Activated CD4-positive, CD25-positive, alpha-beta regulatory T cell (primary cell): ENCODE measurements at places on chromosomes 13 and 19.

GRCh38 chr19:30222992-30223865 is 149.0 kb upstream of the ZNF536 start:
- no peak for DNase-seq

DNA sequence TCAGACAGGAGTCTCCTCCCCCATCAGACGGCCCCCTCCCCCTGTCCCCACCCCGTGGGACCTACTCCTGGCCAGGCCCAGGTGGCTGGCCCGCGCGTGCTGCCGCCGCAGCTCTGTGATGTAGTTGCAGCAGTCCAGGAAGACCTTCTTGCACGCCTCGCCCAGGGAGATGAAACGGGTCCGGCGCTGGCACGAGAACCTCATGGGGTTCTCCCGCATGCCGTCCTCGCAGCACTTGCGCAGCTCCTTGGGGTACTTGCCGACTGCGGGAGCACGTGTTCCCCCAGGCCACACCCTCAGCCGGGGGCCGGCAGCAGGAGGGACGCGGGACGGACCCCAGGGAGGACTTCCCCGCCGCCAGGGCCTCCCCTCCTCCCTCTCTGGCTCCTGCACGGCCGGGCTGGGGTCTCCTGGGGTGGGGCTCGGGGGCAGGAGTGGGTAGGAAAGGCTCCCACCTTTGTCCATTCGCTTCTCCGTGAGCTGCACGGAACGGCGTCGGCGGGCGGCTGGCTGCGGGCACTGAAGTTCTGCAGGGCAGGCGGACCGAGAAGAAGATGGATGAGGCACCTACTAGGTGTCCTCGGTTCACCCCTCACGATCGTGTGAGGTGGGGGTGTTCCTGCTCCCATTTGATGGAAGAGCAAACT is 13.3 kb downstream of the C3 start:
- DNase-seq = no peak

GRCh38 chr13:64529874-64530485 is 2700.2 kb downstream of the PCDH9 start:
- DNase-seq = no peak

- no peak for DNase-seq
Measured at GRCh38 chr19:17328517-17329365, 5.9 kb downstream of the ANO8 start.

DNA sequence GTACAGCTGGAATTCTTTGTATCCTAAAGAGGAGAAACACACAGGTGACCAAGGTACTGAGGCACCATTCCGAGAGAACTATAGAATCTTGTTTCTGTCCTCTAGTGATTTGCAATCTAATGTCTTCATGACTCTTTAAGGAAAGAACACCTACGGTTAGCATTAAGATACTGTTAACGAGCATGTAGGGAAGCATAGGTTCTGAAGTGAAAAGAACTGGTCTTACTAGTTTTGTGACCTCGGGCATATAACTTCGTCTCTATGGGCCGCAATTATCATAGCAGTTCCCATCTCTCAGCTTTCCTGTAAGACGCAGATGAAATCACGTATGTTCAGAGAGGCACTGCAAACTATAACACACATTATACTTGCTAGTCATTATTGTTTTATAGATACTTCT is 193.0 kb upstream of the NBEA start:
- no peak for DNase-seq

DNA sequence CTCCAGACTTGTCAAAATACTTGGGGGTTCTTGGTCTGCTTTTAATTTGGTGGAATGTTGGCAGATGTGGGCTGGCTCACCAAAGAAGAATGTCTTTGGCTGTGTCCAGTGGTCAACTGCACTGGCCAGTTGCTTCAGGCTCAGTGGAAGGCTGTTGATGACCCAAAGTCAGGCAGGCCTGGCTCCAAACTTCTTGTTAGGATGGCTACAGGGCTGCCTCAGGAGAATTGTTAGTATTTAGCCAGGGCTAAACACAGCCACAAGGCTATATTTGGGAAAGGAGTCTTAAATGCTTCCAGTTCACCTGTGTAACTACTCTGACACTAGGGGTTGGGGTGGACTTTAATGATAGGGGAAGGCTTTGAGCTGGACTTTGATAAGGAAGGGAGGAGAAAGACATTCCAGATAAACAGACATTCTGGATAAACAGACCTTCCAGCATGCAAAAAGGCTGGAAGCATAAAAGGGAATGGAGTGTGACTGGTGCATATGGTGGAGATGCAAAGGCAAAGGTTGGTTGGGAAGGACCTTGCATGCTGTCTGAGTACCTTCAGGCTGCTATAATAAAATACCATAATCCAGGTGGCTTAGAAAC is 116.8 kb downstream of the FOXO1 start:
- no peak for DNase-seq

GRCh38 chr13:101919541-101920181 is 467.2 kb downstream of the ITGBL1 start:
- DNase-seq = no peak

DNA sequence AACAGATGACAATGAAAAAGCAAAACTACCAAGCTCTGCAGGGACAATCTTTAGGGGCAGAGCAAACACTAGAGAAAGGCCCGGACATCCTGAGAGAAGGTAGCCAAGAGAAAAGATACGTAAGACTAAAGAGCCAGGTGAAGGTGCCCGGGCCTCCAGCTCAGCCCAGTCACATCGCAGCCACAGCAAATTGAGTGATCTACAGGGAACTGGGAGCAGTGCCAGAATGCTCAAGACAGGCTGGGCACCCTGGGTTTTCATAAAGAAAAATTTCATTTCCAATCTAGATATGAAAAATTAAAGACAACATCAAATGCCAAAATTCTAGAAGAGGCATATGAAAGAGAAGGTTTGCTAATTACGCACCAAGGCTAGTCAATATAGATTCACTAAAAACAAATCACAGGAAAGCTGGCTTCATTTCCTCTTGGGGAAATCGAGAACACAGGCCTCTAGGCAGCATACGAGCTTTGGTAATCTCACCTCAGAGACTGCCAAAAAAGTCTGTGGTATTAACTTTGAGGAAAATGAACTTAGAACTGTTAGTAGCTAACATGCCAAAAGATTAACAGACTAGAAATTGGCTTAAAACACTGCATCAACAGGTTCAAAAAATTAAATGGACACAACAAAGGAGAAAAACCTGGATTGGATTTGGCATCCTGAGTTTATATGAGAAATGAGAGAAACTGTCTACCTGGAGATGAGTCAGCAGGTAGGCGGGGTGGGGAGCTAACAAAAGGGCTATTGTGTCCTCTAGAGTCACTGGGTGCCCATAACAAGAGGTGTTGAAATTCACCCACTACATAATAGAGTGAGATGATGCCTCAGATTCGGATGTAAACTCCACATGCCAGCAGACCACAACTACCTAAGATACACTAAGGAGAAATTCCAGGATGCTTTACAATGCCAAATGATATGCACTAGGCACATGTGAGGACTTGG is 6.6 kb downstream of the ANKRD10 start:
- DNase-seq = no peak

GRCh38 chr19:18730885-18731513 is 47.5 kb downstream of the CRTC1 start:
- DNase-seq = no peak

DNA sequence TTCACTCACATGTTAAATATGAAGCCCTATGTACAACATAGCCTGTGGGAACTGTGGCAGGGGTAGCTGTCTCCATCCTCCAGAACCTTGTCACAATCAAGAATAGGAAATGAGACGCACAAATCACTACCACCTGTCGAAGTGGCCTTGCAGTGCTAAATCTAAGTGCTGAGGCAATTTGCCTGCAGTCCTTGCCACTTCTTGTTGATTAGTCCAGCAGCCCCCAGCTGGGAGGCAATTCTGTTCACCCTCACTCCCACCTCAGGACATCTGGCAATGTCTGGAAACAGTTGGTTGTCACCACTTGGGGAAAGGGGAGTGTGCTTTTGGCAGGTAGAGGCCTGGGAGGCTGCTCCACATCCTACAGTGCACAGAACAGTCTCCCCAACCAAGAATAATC is 10.7 kb downstream of the RFX2 start:
- no peak for DNase-seq

DNA sequence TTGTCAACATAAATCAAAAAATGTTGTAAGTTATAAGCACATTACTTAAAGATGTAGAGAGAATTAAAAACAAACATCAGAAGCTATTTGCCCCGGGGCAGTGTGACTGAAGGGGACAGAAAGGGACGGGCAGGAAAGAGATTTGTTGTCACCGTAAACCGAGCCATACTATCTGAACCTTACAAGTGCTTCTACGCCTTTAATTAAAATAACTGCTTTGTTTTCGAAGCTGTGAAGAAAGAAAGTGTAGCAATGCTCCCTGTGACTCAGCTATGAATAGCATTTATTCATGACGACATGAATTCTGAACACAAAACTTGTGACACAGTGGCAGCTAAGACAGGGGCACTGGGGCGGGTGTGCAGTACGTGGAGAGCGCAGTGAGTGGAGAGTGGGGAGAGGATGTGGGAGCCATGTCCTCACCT is 30.0 kb downstream of the ZNF787 start:
- no peak for DNase-seq

DNA sequence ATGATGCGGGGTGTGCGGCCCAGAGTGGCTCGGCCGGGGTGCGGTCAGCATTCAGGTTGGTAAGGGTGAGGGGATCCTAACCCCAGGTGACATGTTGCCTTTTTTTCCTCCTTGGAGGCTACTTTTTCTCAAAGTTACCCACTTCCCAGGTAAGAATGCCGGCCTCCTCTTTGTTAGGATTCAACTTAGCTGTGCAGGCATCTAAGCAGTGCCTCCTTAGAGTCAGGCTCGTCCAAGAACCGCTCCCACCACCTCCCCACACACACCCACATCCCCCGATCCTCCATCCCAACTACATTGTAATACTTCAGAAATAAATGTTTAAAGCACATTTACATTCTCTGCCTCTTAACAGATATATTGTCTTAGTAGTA is 733 bp upstream of the ENOX1 start:
- DNase-seq = no peak

DNA sequence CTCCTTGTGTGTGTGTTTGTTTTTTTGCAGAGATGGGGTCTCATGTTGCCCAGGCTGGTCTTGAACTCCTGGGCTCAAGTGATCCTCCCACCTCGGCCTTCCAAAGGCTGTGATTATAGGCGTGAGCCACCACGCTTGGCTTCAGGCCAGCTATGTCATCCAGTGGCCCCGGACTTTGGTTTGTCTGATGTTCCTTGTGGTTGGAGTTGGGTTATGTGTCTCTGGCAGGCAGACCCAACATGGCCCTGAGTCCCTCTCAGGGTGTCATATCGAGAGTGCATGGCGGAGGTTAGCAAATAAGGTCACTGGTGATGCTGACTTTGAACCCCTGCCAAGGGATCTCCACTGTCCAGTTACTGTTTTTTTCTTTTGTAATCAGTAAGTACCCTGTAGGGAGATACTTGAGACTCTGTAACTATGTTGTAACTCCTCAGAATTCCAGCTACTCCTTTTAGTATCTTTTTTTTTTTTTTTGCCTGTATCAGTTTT is 37.3 kb downstream of the SMARCA4 start:
- no peak for DNase-seq

- DNase-seq = no peak
Measured at GRCh38 chr13:104571161-104571892, 1505.1 kb upstream of the SLC10A2 start.

- no peak for DNase-seq
Measured at GRCh38 chr19:18273561-18274218, 562 bp downstream of the IQCN start.

DNA sequence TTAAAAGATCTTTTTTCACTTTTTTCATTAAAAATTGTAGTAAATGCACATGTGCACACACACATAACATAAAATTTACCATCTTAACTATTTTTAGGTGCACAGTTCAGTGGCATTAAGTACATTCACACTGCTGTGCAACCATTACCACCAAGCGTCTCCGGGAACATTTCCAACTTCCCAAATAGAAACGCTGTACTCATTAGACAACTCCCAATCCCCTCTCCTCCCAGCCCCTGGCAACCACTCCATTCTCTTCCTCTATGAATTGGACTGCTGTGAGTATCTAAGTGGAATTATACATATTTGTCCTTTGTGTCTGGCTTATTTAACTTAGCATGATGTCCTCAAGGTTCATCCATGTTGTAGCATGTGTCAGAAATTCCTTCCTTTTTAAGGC is 11.6 kb downstream of the GJB2 start:
- no peak for DNase-seq

DNA sequence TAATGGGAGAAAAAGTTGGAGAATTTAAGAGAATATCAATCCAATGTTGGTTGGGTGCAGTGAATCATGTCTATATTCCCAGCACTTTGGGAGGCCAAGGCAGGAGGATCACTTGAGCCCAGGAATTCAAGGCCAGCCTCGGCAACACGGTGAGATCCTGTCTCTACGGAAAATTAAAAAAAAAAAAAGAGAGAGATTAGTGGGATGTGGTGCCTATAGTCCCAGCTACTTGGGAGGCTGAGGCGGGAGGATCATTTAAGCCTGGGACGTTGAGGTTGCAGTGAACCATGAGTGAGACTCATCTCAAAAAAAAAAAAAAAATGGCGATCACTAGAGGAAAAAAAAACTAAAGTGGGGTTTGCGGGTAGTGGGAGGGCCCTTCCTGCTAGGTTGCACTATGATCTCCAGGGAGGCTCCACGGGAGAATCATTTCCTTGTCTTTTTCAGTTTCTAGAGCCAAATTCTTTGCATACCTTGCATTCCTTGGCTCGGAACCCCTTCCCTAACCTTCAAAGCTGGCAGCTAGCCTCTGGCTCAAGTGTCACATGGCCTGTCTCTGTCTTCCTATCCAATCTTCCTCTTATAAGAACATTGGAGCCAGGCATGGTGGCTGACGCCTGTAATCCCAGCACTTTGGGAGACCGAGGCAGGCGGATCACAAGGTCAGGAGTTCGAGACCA is 5.8 kb upstream of the ERCC2 start:
- no peak for DNase-seq

DNA sequence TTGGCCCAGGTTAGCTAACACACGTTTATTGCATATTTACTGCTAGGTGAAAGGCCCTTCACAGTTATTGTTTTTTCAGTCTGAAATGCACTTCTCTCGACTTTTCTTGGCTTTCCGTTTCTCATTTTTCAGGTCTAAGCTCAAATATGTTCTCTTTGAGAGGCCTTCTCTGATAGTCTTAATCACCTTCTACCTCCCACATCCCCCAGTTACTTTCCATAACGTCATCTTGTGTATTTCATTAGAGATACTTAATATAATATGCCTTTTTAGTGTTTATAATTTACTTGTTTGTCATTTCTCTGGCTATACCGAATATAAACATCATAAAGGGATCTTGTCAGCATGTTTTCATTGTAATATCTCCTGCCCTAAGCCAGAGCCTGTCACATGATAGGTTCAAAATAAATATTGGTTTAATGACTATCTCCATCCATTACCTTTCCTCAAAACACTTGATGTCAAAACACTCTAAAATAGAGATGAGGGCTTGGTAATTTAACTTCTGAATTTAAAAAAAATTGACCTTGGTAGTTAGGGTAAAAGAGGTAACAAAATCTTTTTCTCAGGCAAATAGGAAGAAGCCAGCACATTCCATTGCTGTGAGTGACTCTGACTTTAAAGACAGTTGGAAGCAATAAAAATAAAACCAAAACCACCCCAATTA is 168.6 kb upstream of the RFC3 start:
- no peak for DNase-seq

- DNase-seq = no peak
Measured at GRCh38 chr13:101570410-101570809, 117.9 kb downstream of the ITGBL1 start.
